ENCODE measurements at places on chromosomes 2 and 18.

- DNase-seq: no peak
Measured at GRCh38 chr2:217846321-217846743, 156.5 kb downstream of the TNS1 start.

DNA sequence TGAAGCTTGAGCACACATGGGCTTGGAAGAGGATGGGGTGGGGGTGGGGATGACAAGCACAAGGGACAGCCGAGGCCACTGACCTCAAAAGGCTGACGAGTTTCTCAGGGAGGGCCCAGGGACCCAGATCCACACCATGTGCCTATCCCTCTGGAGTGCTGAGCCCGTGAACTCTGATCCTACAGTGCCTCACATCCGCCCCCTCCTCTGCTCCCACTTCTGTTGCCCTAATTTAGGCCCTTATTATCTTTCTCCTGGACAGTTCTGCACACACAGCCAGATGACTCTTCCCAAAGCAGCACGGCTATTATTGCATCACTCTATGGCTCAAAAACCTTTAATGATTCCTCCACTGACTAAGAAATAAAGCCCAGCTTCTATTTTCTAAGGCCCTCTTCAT lies 24.8 kb downstream of the CYRIA start:
- no peak for DNase-seq

- no peak for DNase-seq
Measured at GRCh38 chr2:217625557-217626169, 377.1 kb downstream of the TNS1 start.

GRCh38 chr2:191983186-191983585 lies 136.3 kb upstream of the CAVIN2 start:
- no peak for DNase-seq

- no peak for DNase-seq
Measured at GRCh38 chr18:67766930-67767329, 250.4 kb upstream of the DSEL start.

GRCh38 chr2:238970553-238971081 lies 122.7 kb downstream of the TWIST2 start:
- DNase-seq: peak; percentile 68

DNA sequence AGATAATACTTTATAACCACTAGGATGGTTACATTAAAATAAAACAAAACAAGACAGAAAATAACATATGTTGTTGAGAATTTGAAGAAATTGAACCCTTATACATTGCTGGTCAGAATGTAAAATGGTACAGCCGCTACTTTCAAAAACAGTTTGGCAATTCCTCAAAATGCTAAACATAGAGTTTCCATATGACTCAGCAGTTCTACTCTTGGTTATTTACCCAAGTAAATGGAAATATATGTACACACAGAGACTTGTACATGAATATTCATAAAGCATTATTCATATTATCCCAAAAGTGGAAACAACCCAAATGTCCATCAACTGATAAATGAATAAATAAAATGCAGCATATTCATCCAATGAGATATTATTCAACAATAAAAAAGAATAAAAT lies 92.5 kb upstream of the LRATD1 start:
- DNase-seq: no peak

GRCh38 chr18:34529358-34530335 lies 180.5 kb upstream of the DTNA start:
- DNase-seq: no peak

GRCh38 chr2:220962556-220962955 lies 609.5 kb downstream of the EPHA4 start:
- no peak for DNase-seq

DNA sequence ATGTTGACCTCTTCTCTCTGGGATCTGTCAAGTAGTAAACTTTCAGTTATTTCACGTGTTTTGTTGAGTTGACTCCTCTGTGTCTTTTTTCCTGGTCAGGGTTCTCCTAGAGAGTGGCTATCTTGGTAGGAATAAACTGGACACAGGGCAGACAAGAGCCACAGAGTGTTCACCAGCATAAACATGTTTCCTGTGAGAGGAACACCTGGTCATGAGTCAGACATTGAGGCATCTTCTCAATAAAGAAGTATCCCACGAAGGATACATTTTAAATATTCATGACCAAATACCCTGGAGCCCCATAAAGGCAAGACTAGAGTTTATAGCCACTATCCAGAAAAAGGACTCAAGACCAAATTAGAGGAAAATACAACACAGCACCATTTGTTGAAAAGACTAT lies 269.7 kb upstream of the ZNF521 start:
- no peak for DNase-seq

DNA sequence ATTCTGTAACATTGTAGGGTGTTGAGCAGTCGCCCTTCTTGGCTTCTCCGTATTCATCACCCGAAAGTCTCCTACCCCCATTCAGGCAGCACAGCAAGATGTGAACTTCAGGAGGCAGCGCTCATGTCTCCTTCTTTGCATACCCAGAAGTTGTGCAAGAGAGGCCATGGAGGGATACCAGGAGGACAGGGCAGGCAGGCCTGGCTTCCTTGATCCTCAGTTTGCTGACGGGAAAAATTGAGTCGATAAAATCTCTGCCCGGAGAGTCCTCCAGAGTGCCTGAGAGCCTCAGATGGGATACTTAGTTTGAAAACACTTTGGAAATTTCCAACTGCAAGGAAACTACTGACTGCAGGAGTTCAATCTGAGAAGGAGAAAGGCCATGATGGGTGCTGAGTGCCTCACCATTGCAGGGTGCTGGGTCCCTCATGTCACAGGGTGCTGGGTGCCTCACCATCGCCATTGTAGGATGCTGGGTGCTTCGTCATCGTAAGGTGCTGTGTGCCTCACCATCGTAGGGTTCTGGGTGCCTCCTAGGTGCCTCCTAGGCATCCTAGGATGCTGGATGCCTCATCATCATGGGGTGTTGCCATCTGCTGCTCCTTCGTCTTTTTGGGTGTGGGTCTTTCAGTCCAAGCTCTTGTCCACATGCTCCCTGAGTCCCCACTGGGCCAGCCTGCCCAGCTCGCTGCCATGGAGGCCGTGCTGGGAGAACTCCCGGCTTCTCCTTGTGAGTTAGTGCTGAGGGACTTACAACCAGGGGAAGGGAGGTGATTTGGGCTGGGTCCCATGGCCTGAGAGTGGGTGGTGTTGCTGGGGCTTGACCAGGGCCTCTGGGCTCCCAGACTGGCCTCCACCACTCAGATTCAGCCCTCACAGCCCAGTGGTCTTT lies 162.4 kb downstream of the DDX1 start:
- DNase-seq: no peak

DNA sequence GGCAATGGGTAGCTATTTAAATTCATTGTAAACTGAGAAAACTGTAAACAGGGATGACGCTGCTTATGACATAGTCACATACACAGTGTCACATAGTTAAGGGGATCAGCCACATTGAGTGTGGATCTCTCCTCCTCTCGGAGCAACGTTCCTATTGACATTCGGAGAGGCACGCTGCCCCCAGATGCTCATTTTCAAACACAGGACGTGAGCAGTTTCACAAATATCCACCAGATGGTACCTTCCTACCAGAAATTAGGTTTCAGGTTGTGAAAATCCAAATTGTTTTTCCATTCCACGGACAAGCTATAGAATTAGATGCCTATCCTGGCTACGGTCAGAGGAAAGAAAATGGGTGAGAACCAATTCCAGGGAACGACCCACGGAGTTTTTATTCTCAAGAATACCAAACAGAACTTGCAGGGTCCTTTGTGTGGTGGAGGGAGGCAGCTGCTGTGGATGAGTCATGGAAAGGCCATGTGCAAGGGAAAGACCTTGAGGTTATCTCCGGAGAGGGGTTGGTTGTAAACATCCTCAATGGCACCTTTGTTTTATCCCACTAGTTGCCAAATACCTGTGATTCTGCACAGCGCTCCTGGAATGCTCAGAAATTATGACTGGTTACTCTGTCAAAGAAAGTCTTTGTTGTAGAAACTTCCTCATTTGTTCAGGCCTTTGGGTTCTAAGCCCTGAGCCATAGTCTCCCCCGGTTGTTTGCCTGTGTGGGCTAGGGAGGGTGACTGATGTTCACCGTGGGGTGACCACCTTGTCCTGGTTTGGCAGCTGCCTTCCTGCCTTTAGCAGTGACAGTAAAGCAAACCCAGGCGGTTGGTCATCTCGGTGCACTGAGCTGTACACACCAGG lies 88.0 kb downstream of the ACTR3 start:
- no peak for DNase-seq

- DNase-seq: no peak
Measured at GRCh38 chr2:128317181-128317898, 1.3 kb downstream of the HS6ST1 start.

DNA sequence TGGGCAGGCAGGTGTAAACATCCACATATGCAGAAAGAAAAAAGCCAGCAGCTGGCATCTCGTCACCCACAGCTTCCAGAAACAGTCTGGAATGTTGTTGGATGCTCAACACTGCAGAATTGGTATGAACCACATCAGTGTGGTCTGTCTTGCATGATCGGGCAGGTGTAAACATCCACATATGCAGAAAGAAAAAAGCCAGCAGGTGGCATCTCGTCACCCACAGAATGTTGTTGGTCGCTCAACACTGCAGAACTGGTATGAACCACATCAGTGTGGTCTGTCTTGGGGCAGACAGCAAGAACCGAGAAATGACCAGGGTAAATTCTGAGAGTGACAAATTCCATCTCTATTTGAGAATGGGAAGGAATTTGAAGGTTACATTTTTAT lies 39.6 kb downstream of the DOCK10 start:
- DNase-seq: no peak

GRCh38 chr2:86518481-86518880 lies 44.8 kb downstream of the CHMP3 start:
- no peak for DNase-seq

DNA sequence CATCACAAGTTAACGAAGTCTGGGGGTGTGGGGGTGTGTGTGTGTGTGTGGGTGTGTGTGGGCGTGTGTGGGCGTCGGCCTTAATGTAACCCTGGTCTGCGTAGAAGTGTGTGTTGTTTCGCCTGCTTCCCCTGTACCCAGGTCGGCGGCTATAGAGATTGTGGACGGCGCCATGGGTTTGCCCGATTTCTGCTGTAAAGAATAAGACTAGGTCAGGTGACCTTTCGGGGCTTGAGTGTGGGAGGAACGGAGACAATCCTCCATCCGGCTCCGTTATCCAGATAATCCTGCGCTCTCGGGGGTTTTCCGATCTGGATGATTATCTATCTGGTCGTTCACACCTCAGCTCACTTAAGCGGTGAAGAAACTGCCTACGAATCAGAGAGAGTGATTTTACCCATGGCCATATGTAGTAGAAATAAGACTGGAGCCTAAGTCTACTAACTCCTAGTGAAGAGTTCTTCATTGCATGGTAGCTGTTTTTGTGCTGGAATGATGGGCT lies 543 bp downstream of the HADHB start:
- peak; percentile 12 for DNase-seq

DNA sequence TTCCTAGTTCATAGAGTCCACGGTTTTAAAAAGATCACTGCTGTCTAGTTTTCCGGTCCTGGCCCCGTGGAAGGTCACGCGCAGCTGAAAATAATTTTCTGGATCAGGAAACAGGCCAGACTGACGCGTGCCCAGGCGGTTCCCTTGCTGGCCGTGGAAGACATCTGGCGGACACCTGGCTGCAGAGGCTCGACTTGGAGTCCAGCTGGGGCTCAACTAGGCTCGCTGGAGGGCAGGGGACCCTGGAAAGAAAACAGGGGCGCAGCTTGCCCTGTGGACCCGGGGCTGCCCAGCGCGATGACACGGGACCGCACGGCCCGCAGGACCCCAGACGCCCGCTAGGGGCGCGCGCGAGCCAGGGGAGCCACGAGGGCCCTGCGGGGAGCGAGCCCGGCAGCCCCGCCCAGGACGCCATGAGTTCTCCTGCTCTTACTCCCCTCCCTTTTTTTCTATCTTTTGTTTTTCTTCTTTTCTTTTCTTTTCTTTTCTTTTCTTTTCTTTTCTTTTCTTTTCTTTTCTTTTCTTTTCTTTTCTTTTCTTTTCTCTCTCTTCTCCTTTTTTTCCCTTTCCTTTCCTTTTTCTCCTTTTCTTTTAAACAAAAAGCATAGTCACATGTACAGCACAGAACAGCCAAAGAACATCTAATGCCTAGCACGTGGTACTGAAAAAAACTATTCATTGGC lies 43.2 kb upstream of the UBE2F start:
- DNase-seq: peak; percentile 85

DNA sequence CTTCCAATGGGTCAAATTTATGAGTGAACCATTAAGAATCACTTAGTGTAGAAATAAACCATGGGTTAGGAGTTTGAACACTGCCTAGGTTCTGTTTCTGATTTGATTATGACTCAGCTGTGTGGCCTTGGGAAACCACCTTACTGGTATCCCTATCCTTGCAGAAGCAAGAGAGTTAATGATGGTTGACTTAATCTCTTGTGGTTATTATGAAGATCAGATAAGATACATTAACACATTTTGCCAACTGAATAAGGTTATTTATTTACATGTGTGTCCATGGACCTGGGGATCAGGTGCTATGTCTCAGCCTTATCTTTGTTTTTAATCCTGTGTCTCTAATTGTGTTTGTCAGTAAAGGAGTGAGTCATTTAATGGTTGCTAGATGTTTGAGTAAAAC lies 5.4 kb upstream of the KCNJ13 start:
- DNase-seq: no peak

GRCh38 chr18:49521216-49521835 lies 34.3 kb upstream of the C18orf32 start:
- no peak for DNase-seq

DNA sequence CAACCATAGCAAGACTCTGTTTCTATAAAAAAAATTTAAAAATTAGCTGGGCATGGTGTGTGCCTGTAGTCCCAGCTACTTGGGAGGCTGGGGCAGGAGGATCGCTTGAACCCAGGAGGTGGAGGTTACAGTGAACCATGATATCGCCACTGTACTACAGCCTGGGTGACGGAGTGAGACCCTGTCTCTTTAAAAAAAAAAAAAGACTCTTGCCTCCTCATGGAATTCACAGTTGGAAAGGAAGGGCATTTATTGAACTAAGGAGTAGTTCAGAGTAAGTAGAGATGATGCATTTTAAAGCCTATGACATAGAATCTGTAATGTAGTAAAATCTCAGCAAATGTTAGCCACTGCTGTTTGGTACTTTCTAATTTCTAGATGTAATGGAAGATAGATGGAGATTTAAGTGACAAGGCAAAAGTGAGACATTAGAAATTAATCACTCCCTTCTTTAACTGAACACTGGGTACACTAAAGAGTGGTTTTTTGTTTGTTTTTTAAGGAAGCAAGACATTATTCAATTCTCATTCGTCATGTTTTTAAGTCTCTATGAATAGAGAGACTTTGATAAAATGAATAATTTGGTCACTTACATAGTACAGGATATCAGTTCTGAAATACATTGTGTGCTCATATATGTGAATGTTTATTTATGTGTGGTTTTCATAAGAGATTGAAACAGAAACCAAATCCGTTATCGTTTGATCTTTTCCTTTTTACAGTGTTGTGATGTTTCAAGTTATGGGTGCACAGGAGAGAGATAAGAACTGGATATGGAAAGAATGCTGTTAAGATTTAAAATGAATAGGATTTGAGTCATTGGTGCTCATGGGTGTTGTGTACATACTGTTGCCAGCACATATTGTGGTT lies 186.1 kb upstream of the STON1 start:
- DNase-seq: no peak

- no peak for DNase-seq
Measured at GRCh38 chr2:199704358-199705238, 146.4 kb downstream of the FTCDNL1 start.

Measured in neural crest cell (in vitro differentiated cells).